ENCODE measurements at places on chromosomes 2 and 18.
A peak's percentile ranks its signal among the peaks of the same experiment; 100 is the strongest.

- DNase-seq = no peak
Measured at GRCh38 chr18:75204732-75205513, 4.0 kb downstream of the PTGR3 start.

DNA sequence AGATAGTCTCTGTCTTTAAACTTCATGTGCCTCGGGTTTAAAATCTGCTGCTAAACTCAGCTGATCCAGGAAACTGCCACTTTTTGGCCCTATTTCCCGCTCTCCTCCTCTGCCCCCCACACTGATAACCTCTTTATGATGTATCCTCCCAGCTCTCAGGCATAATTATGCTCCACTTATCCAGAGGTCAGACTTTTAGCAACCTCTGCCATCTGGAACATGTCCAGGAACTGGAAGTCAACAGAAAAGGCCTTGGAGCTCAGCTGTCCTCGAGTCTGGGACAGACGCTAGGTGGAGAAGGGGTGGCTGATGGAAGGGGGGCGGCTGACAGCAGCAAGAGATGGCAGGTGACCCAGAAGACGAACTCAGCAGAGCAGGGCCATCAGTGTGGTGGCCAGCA, 41.2 kb downstream of the ASAP2 start:
- DNase-seq = no peak

DNA sequence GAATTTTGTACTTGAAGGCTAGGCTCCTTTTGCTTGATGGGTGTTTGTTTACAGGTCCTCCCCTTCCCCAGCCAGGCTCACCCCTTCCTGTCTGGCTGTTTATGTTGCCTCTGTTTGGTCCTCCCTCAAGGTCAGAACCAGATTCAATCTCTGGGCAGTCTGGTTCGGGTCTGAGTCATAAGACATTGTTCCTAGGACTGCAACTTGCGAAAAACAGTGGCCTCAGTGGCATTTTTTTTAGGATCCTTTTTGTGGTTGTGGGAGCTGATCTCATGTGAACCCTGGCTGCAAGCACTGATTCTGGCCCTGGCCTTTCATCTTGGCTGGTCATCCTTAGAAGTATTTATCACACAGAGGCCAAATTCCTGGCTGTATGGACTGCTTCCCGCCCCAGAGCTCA, 370.4 kb downstream of the CLIP4 start:
- no peak for DNase-seq

GRCh38 chr2:197131558-197131855, 179.1 kb downstream of the ANKRD44 start:
- DNase-seq = no peak

GRCh38 chr18:74154716-74155115, 6.4 kb downstream of the TIMM21 start:
- no peak for DNase-seq

DNA sequence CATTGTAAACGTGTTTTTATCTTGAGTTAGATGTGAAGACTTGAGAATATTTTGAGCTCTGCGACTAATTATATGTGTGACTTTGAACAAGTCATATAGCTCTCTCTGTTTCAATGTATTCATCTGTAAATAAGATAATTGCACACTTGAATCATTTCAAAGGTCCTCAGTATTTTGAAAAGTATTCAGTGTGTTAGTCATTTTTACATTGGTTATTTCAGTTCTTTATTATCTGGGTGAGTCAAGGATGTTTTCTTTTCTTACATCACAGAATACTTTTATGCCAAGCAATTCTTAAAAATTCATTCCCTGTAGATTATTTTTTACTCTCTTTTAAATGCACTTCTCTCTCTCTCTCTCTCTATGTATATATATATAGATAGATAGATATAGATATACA, 1098.0 kb upstream of the ZEB2 start:
- DNase-seq = peak; percentile 65

DNA sequence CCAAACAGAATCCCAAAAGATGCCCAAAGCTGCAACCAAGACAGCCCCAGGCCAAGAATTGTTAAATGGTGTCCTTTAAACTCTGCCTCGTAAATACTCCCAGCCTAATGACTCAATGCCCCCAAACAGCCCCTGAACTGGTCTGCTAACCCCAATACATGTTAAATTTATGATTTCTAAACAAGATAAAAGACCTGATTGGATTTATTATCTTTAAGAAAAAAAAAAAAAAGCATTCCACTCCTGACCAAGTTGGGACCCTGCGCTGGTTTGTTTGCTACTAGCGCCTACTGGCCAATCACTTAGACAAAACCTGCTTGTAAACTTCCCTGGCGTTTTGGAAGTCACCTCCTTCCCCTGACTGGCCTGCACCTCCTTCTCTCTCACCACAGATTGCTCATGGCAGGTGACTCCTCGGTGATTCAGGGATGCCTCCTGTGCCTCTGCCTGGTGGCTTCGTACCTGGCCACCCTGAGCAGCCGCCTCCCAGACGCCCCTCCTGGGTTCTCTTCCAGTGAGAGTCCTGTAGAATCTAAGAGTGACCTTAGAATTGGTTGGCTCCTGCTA, 121.3 kb downstream of the BCL11A start:
- no peak for DNase-seq

DNA sequence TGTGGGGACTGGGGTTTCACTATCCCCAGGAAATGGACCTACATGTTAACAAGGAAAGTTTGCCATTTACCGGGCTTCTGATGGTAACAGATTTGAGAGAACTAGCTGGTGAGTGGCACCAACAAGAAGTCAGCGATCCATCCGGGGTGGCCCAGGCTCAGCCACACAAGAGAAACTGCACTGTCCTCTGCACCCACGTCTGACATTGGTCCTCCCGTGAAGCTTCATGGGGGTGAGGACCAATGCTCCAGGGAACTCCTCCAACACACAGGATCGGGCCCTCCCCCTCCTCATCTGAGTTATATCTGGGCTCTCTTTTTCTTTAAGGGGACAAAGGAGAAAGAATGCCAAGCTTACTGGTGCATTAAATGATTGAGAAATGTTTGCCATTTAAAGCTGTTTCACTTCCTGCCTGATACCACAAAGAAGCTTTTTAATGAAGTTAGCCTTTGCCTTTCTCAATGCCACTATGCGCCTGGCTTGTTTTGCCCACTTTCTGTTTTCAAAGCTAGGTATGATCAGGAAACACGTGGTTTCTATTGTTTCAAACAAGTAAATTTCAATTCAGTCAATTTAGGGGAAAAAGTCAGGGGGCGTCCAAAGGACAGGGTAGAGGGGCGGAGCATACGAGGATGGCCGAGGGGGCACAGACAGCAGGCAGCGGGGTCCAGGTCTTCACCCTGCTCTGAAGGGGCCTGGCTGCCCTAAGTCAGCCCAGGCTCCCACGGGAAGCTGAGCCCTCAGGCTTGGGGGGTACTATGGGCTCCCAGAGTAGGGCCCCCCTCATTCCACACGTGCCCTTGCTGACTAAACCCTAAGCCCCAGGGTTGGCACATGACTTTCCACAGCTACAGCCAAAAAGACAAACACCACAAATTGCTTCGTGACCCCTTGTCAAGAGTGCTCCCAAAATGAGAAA, 204.0 kb upstream of the ID2 start:
- no peak for DNase-seq

- peak; percentile 59 for DNase-seq
Measured at GRCh38 chr2:177165721-177166711, 46.6 kb upstream of the HNRNPA3 start.

GRCh38 chr18:10846657-10847407, 302.5 kb downstream of the PIEZO2 start:
- DNase-seq = no peak

DNA sequence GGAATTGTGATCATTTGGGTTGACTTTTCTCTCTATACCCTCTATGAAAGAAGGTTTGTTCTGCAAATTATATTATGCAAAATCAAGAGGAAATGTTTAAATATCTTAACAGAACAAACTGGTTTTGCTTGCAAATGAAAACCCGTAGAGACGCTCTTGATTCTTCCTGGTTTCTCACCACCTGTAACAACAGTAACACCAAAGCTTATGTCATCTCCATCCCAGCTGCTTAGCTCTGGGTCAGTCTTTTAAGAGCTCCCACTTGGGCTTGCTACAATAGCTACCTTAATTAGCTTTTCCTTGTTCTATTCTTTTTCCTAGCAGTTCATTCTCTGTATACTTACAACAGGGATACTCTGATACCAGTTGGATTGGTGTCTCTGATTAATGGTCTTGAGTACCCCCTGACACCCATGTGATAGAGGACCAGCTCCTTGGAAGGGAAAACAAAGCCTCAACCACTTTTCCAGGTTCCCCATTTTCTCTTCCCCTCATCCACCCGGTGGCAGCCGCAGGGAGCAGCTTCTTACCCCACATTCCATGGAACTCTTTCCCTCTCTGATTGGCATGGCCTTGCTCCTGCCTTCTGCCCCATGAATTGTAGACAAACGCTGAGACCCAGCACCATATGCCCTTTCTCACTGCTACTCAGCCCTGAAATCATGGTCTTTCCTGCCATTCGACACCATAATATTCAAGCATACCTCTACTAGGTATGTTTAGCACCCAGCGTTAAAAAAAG, 27.7 kb downstream of the TMEM182 start:
- no peak for DNase-seq

DNA sequence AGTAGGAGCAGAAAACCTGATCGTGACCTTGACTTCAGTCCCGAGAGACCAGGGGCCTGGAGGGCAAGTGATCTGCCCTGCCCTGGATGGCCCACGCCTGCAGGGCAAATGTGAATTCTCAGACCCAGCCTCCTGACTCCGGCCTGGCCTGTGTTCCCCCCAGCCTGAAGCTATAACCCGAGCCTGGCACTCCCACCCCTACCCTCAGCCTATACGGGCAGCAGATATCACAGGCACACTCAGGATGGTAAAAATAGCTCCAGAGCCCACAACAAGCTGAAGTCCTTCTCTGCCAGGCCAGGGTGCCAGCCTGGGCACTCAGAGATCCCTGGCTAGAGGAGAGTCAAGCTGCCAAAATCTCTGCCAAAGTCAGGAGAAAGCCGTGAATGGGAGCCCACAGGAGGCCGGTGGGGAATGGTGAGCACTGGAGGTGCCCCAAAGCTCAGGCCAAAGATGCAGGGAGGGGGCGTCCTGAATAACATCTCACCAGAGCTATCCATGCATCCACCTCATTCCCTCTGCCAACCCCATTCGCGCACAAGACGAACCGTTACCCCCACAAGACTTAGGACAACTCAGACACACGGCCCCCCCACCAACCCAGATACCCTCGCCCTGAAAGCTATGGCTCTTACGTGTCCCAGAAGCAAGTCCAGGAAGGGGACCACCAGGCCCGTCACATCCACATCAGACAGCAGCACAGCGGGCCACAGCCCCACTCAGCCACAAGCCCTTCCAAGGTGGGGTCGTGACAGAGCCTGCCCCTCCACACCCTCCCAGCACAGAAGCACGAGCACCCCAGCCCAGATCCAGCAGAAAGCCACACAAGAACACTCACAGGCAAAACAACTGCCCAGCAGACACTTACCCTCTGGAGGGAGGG, 144.9 kb downstream of the TNS1 start:
- no peak for DNase-seq

- DNase-seq = no peak
Measured at GRCh38 chr2:149616681-149617456, 29.3 kb upstream of the MMADHC start.

GRCh38 chr2:134327367-134327766, 73.5 kb downstream of the MGAT5 start:
- peak; percentile 63 for DNase-seq

- DNase-seq = no peak
Measured at GRCh38 chr2:236252602-236253001, 11.6 kb downstream of the ASB18 start.

GRCh38 chr2:30222636-30223360, 8.5 kb upstream of the LBH start:
- DNase-seq = no peak

GRCh38 chr2:2950403-2950952, 427.1 kb downstream of the EIPR1 start:
- DNase-seq = no peak

DNA sequence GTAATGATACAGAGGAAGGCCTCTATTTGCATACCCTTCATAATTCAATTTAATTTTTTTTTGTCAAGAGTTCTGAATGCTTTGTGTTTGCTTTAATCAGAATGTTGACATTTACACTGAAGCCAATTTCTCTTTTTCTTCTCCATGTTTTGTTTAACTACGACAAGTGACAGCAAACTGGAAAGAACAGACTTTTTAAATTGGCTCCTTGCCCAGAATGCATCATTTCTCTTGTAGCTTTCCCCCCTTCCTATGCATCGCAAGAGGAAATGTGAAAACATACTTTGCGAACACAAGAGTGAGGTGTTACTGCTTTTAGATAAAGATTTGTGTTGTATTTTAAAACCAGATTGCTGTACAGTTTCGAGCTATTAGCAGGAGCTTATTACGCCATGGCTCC, 955.2 kb upstream of the CELF4 start:
- no peak for DNase-seq

DNA sequence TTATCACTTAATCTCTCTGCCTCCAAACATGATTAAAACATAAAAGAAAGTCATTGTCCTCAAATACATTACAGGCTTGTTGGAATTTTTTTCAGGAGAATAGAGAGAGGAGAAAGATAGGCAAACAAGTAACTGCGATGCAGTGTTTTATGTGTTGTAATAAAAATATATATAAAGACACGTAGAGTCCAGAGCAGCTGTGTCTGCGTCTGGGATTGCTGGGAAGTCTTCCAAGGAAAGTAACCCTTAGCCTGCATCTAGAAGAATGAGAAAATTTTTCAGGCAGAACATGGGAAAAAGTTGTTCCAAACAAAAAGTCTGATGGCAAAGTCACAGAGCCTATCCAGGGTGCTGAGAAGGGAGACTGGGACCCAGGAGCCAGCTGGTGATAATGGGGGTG, 91.8 kb upstream of the ST6GAL2 start:
- DNase-seq = peak; percentile 66

DNA sequence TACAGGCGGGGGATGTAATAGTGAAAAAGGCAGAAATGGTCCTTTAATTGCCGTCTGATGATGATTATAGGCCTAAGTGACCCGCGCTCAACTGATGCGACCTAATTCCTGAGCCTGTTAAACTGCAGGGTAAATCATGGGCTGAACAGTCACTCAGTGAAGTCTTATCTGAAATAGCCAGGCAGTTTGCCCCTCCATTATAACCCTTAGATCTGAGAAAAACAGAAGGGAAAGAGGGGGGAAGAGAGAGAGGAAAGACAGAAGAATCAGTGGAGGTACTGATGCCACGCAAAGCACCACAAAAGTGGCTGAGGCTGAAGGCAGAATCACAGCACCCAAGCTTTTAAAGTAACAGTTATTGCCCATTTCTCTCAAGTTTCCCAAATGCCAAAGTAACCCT, 73.1 kb upstream of the DNMT3A start:
- no peak for DNase-seq

- no peak for DNase-seq
Measured at GRCh38 chr2:102619414-102620319, at the start of gene SLC9A2. SLC9A2 (plus strand) TSS chr2:102619553; CDS start chr2:102619849, 296 bp downstream.

DNA sequence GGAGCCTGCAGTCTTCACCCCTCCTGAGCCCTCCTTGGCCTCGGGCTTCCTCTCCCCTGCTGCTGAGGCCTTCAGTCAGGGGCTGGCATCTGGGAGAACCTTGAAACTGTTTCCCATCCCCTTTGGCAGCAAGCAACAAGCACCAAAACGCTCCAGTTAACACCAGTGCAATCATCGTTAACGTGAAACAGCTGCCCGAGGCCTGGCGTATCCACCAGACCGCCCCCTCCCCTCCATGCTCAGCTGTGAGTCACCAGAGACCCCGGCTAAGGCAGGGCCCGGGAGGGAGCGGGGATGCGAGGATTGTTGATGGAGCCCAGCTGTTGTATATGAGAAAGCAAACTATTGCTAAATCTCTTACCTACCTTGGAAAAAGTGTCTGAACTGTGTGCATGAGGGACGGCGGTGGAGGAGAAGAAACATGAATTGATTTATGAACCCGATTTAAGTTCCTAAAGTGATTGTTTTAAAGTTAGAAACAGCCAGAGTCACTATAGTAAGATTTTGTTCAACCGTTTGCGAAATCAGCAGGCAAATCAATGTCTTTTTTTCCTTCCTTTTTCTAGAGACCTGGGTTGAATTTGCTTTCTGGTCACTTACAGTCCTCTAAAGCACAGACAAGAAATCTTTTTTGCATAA, 5.2 kb downstream of the ZFP36L2 start:
- peak; percentile 97 for DNase-seq
